Heart left ventricle (tissue), 16 donors: ENCODE measurements at places on chromosomes 4 and X.

DNA sequence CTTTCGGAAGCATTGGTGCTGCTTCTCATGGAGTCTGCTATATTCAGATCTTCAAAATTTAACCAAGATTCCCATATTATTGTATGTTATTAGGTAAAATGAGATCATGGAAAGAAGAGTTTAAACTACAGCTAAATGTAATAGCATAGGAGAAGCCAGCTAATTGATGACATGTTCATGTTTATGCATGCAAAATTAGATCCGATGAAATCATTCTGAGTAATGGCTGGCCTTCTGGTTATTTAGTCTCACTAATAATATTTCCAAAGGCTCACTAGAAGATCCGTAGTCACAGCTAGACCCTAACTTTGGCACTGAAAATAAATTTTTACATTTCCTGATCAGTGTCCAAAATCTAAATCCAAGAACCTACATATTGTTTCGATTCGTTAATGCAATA, 19.8 kb upstream of the PHKA2 start:
- no peak for DNase-seq

GRCh38 chrX:129665916-129666644, 11.3 kb upstream of the APLN start:
- no peak for DNase-seq

GRCh38 chrX:21831496-21831895, 7.9 kb upstream of the MBTPS2 start:
- no peak for DNase-seq

GRCh38 chr4:41070516-41071281, 143.6 kb downstream of the APBB2 start:
- DNase-seq, result no peak

DNA sequence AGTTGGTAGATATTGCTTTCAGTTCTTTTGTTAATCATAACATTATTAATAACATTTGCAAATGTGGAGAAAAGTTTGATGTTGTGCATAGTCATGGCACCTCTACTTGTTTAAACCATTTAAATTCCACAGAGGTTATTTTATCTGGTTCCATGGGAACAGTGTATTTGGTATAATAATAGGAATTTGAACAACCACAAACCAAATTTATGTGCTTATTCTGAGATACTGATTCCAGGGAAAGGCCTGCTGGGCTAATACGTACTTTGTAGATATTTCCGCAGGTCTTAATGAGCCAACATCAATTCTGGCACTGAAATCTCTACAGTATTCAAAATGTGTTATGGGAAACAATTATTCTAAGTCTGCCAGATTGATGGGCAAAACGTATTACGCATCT, 319.0 kb downstream of the DKK2 start:
- no peak for DNase-seq

DNA sequence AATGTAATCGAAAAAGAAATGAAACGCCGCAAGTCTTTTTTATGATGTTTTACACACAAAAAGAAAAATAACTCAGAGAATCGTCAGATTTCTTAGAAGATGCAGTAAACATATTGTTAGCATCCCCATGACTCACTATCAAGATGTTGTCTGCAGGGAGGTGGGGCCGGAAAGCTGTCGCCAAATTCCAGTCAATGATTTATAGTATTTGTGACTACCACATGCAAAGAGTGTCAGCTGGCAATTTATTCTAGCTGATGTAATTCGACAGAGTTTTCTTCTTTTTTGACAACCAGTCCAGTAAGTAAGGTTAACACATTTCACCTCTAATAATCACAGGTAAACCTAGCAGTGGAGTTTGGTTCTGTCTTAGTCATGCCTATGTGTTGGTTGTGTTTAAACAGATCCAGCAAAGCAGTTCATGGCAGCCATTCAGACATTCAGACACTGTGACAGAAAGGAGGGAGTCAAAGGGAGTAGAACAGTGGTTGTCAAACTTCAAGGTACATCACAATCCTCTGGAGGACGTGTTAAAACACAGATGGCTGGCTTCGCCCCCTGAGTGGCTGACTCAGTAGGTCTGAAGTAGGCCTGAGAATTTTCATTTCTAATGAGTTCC, 19.8 kb upstream of the PPP1R2C start:
- no peak for DNase-seq

DNA sequence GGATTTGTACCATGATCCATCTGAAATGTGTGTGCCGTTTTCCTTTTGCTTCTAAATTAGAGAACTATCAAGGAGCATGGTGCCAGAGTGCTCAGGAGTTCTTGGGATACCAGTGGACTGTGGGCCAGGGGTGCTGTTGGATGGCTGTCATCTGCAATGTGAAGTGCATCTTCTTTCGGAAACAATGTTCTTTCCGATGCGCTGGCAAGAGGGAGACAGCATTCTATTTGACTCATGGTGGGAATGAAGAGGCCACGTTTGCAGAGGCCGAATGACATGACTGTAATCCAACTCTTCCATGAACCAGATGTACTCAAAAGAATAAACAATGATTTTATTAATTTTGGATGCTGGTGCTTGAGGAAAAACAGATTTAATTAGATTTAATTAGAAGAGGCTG, 45.5 kb downstream of the SORCS2 start:
- DNase-seq, result no peak
